ENCODE measurements at places on chromosomes 2 and 18. TPM values are rescaled to one million over a fixed set of nuclear protein-coding genes. Genes with fewer than 3 reads are reported as not detected.

- DNase-seq, result no peak
- no peaks in the 10 kb centered on the region for H3K36me3 ChIP-seq
- no peaks in the 10 kb centered on the region for H3K27me3 ChIP-seq
- no peak overlapping the region for H3K27ac ChIP-seq
- H3K4me3 ChIP-seq, result no peak overlapping the region
- no peaks in the 10 kb centered on the region for H3K4me1 ChIP-seq
These were observed 118.9 kb downstream of the MMADHC start for GRCh38 chr2:149468636-149469035.

- H3K27me3 ChIP-seq, result no peaks in the 10 kb centered on the region
- H3K27ac ChIP-seq, result no peak overlapping the region
- no peaks in the 10 kb centered on the region for H3K4me1 ChIP-seq
- no peaks in the 10 kb centered on the region for H3K36me3 ChIP-seq
- peak; percentile 78 for DNase-seq
These were observed 3.3 kb downstream of the INPP5D start for GRCh38 chr2:233063269-233063975.

GRCh38 chr2:101983486-101983885 lies 8.3 kb upstream of the IL1R2 start:
- DNase-seq, result no peak
- no peak overlapping the region for H3K27ac ChIP-seq
- no peaks in the 10 kb centered on the region for H3K27me3 ChIP-seq
- no peak overlapping the region for H3K4me3 ChIP-seq
- H3K36me3 ChIP-seq, result no peaks in the 10 kb centered on the region

DNA sequence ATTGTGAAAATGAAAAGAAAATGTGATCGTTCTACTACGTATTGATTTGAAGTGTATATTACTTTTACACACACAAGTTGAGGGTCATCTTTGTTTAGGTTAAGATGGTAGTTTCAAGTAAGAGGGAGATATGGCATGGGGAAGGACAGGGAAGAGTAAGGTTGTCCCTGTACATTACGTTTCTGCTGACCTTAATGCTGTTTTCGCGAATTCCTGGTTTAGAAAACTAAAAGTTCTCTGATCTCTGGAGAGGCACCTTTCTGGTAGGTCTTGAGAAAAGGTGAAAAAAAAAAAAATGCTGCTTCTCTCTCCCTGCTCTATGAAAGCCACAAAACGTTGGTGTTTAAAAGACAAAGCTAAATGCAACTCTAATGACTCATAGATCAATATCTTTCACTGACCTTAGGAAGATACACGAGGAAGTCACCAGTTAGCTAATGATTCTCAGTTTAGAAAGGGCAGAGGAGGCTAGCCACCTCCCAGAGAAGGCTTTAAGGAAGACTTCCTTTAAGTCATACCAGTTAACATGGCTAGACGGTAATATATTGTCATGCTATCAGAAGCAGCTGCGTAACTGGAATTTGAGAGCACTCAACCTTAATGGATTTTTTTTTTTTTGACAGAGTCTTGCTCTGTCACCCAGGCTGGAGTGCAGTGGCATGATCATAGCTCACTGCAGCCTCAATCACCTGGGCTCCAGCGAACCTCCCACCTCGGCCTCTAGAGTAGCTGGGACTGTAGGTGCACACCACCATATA lies 13.2 kb downstream of the TXNDC2 start:
- no peak overlapping the region for H3K27ac ChIP-seq
- no peak for DNase-seq
- peaks cover 14% of the 10 kb centered on the region for H3K4me1 ChIP-seq
- H3K27me3 ChIP-seq, result no peaks in the 10 kb centered on the region
- H3K4me3 ChIP-seq, result no peak overlapping the region
- no peaks in the 10 kb centered on the region for H3K36me3 ChIP-seq

GRCh38 chr2:67295851-67296250 lies 101.3 kb upstream of the ETAA1 start:
- no peak for DNase-seq
- H3K27me3 ChIP-seq, result no peaks in the 10 kb centered on the region
- no peak overlapping the region for H3K4me3 ChIP-seq
- H3K27ac ChIP-seq, result no peak overlapping the region
- no peaks in the 10 kb centered on the region for H3K4me1 ChIP-seq
- H3K36me3 ChIP-seq, result no peaks in the 10 kb centered on the region

DNA sequence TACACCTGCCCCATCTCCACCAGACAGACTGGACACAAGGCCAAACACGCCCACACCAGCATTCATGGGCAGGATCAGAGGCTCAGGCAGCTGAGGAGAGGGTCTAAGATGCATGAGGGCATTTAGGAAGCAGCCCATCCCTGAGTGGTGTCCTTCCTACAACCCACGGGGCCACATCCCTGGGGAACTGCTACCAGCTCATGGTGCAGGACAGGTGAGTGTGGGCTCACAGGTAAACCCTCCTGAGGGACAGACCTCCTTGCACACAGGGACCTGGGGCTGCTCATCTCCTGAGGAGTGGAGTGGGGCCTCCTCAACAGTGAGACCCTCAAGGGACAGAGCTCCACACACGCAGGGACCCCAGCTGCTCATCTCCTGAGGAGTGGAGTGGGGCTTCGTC lies 14.6 kb downstream of the PARD6G start:
- H3K4me3 ChIP-seq, result no peak overlapping the region
- H3K27me3 ChIP-seq, result no peaks in the 10 kb centered on the region
- H3K4me1 ChIP-seq, result no peaks in the 10 kb centered on the region
- no peaks in the 10 kb centered on the region for H3K36me3 ChIP-seq
- DNase-seq, result no peak
- no peak overlapping the region for H3K27ac ChIP-seq

DNA sequence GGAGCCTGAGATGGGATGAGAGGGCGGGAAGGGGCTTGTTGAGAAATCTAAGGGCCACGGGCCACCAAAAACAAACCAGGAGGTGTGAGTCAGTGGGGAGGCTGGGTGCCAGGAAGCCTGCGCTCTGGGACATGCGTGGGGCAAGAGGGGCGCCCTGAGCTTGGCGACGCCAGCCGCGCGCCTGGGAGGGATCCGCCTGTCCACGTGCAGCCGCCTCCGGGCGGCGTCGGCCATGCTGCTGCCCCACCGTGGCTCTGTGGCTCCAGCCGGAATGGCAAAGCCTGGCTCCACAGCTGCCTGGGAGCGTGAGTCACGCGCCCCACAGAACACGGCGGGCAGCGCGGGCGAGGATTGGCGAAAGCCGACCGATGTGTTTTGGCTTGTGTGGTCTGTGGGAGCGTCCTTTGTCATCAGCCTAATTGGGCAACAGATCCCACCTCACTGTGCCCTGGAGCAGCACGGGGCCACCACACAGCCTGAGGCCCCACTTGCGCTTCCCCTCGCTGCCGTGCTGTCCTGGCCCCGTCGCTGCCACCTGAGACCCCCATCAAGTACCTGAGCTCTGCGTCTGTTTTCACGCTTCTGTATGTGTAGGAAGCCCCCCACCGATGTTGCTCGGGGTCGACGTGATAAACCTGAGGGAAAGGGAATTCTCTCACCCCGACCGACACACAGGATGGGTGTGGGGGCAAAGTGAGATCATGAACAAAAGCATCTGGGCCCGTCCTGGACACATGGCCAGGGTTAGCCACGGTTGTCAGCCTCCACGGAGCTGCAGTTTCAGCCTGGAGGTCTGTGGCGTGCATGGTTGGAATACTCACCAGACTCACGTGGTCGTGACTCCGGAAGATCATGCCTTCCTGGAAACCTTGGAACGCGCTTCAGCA lies 80.5 kb downstream of the NFATC1 start:
- no peaks in the 10 kb centered on the region for H3K4me1 ChIP-seq
- no peaks in the 10 kb centered on the region for H3K36me3 ChIP-seq
- H3K27ac ChIP-seq, result no peak overlapping the region

- H3K4me3 ChIP-seq, result no peak overlapping the region
- DNase-seq, result no peak
- no peaks in the 10 kb centered on the region for H3K4me1 ChIP-seq
- H3K36me3 ChIP-seq, result no peaks in the 10 kb centered on the region
- no peak overlapping the region for H3K27ac ChIP-seq
- H3K27me3 ChIP-seq, result no peaks in the 10 kb centered on the region
These were observed 390 bp downstream of the PCARE start for GRCh38 chr2:29073933-29074332.

DNA sequence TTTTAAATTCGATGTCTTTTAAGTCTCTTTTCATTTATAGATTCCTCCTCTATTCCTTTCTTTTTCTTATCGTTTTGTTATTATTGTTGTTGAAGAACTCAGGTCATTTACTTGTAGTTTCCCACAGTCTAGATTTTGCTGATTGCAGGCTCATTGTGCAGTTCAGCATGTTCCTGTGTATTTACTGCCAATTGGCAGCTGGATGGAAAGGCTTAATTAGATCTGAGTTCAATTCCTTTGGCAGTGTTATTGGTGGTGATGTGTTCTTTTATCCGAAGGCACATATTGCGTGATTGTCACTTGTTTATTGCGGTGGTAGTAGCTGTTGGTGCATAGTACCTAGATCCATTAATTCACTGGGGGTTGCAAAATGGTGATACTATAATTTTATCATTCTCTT lies 180.7 kb downstream of the BABAM2 start:
- H3K4me1 ChIP-seq, result no peaks in the 10 kb centered on the region
- H3K27me3 ChIP-seq, result no peaks in the 10 kb centered on the region
- no peak overlapping the region for H3K4me3 ChIP-seq
- DNase-seq, result no peak
- no peaks in the 10 kb centered on the region for H3K36me3 ChIP-seq
- no peak overlapping the region for H3K27ac ChIP-seq

DNA sequence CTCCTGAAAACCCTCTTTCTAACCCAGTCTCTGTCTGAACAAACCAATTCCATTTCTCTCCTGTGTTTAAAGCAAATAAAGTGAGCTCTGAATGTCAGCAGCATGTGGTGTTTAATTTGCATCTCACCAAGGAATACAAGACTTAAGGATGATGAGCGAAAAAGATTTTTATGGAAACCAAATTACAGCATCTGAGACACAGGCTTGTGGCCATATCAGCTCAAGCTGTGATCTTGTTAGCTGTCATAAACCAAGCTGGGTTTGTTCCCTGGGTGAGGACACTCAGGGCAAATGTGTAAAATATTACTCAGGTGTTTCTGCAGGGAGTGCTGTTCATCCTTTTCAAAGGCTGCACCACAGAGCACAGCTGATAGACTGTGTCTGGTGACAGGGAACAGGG lies 129.3 kb upstream of the REV1 start:
- DNase-seq, result no peak
- no peak overlapping the region for H3K27ac ChIP-seq
- no peaks in the 10 kb centered on the region for H3K36me3 ChIP-seq
- H3K27me3 ChIP-seq, result no peaks in the 10 kb centered on the region

DNA sequence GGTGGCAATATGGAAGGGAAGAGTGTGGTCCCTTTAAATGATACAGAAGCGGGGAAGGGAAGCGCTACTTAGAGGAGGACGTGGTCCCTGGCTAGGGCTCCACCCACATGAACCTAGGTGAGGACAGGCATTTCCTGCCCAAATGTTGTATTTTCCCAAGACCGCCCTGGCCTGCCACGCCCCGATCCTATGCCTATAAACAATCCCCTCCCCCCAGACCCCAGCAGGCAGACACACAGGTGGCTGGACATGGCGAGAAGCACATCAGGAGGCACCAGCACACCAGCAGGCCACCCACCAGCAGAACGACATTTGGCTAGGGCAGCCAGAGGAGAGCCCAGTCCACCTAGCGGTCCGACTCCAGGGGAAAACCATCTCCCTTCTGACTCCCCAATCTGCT lies 47.2 kb downstream of the METTL8 start:
- H3K4me1 ChIP-seq, result peaks cover 48% of the 10 kb centered on the region
- no peaks in the 10 kb centered on the region for H3K27me3 ChIP-seq
- peak overlapping the region; percentile 35 for H3K4me3 ChIP-seq

DNA sequence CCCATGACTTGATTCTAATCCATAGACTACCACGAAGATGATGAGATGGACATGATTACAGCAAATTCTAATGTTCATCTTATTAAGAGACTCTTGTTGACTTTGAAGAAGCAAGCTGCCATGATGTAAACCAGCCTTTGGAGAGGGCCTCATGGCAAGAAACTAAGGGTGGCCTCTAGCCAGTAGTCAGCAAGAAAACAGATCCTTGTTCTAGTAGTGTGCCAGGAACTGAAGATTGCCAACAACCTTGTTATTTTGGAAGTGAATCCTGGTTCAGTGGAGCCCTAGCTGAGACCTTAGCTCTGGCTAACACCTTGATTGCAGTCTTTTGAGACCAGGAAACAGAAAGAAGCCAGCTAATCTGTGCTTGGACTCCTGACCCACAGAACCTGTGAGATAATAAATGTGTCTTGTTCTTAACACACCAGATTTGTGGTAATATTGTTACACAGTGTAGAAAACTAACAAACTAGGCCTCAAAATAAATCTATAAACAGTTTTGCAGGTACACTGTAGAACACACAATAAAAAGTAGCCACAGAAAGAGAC lies 10.0 kb downstream of the PHOSPHO2 start:
- H3K4me1 ChIP-seq, result no peaks in the 10 kb centered on the region
- DNase-seq, result no peak
- no peaks in the 10 kb centered on the region for H3K27me3 ChIP-seq
- H3K27ac ChIP-seq, result no peak overlapping the region

DNA sequence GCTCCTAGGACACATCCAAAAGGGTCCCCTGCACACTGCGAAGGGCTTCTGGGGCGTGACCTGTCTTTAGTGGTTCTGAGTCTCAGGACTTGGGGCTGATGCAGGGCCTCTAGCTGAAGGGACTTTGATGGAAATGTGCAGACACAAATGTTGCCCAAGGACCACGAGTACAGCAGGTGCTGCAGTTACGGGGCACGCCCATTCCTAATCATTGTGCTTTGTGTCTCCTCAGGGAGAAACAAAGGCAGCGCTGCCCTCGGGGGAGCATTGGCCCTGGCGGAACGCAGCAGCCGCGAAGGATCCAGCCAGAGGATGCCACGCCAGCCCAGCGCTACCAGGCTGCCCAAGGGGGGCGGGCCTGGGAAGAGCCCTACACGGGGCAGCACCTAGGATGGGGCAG lies 8.0 kb downstream of the TUBA3E start:
- no peaks in the 10 kb centered on the region for H3K4me1 ChIP-seq
- H3K27ac ChIP-seq, result no peak overlapping the region
- DNase-seq, result no peak
- H3K4me3 ChIP-seq, result no peak overlapping the region
- no peaks in the 10 kb centered on the region for H3K27me3 ChIP-seq
- H3K36me3 ChIP-seq, result no peaks in the 10 kb centered on the region

- H3K27me3 ChIP-seq, result peaks cover 23% of the 10 kb centered on the region
- H3K4me3 ChIP-seq, result no peak overlapping the region
- H3K4me1 ChIP-seq, result peaks cover 16% of the 10 kb centered on the region
- no peaks in the 10 kb centered on the region for H3K36me3 ChIP-seq
- DNase-seq, result no peak
- H3K27ac ChIP-seq, result no peak overlapping the region
These were observed 43.6 kb downstream of the MRPS5 start for GRCh38 chr2:95077861-95078603.

The TMEM198 gene
- 25.6 TPM for total RNA-seq

The DLX2 gene
- 0.16 TPM for total RNA-seq

The INPP5D gene
- total RNA-seq, result 8.3 TPM

The TCF23 gene
- total RNA-seq, result not detected

The XPO1 gene
- 479 TPM for total RNA-seq

The TACR1 gene
- 7.3 TPM for total RNA-seq

The DSG1 gene
- total RNA-seq, result not detected

Data from GM23338 (cell line).